ENCODE measurements at places on chromosomes 3 and 15.

DNA sequence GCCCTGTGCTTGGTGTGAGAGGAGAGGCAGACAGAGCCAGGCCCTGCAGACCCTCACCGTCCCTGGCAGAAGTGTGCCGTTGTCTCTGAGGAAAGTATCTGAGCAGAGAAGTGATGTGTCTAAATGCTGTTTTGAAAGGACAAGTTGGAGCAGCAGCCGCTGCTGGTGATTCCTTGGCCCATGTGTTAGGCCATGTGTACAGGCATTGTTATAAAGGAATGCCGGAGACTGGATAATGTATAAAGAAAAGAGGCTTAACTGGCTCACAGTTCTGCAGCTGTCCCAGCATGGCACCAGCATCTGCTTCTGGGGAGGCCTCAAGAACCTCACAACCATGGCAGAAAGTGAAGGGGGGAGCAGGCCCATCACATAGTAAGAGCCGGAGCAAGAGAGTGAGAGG is 334.6 kb upstream of the ATP10A start:
- no peak for DNase-seq

GRCh38 chr15:99249270-99249841 is at the start of gene TTC23:
TSS of gene TTC23 (minus strand) at chr15:99249581. CDS start at chr15:99228712, 20,869 bp downstream.
- no peak for DNase-seq

GRCh38 chr15:62941699-62942098 is 100.8 kb upstream of the TPM1 start:
- no peak for DNase-seq

DNA sequence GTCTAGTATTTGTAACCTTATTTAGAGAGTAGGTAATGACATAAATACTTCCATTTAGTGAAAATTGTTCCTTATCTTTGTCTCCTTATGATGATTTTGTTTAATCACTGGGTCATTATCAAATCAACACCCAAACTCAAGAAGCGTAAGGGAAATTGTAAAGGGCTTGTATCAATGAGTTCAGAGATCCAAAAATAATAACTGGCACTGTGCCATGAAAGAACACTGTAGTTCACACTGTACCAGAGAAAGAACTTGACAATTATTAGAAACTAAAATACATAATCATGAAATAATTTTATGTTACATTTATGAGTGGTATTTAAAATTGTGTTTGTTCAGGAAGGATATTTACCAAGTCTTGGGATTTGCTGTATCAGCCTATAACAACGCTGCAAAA is 895.4 kb downstream of the FHIT start:
- no peak for DNase-seq

DNA sequence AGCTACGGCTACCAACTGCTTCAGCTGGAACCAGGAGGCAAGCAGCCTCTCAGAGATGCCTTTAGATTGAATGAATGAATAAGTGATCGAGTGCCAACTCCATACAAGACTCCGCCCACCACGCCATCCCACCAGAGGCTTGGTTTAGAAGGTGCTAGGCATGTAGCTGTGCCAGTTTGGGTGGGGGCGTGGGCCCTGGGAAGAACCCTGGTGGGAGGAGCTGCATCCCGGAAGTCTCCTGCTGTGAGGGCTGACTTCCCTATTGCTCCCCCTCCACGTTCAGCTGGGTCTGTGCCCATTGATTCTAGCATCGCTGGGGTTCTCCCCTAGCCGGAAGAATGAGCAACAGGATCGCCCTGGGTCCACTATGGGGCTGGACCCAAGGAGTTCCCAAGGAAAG is 20.9 kb downstream of the LINGO1 start:
- DNase-seq: no peak

DNA sequence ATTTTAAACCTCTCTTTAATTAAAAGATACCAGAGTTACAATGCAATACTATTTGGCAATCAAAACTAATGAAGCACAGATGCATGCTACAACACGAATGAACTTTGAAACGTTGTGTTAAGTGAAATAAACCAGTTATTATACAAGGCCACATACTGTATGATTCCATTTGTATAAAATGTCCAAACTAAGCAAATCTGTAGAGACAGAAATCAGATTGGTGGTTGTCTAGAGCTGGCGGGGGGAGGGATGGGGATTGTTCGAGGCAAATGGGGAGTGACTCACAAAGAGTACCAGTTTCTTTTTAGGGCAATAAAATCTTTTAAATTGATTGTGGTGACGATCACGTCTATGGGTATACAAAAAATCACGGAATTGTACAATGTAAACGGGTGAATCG is 677.0 kb downstream of the NTRK3 start:
- DNase-seq: no peak

GRCh38 chr15:32722136-32722535 is 4.3 kb downstream of the GREM1 start:
- DNase-seq: no peak

DNA sequence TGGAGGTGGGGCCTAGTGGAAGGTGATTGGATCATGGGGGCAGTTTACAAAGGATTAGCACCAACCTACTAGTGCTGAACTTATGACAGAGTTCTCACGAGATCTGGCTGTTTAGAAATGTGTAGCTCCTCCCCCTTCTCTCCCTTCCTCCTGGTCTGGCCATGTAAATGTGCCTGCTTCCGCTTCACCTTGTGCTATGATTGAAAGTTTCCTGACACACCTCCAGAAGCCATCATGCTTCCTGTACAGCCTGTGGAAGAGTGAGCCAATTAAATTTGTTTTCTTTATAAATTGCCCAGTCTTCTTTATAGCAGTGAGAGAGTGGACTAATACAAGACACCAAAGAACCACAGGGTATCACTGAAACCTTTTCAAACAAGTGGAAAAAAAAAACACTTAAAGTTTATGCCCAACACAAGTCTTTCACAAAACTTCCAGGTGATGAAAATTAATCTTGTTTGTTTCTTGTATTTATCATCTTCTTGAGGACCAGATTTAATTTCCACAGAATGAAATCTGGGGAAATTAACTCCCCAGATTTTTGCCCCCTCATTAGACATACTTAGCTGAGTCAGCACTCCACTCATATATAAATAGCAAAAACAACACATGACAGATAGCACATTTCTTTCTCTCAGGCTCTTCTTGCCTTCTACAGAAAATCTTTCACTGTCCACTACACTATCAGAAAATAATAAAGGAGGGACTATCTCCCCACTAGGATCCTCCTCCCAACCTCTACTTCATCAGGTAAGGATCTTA is 847.2 kb downstream of the TUSC7 start:
- DNase-seq: no peak

DNA sequence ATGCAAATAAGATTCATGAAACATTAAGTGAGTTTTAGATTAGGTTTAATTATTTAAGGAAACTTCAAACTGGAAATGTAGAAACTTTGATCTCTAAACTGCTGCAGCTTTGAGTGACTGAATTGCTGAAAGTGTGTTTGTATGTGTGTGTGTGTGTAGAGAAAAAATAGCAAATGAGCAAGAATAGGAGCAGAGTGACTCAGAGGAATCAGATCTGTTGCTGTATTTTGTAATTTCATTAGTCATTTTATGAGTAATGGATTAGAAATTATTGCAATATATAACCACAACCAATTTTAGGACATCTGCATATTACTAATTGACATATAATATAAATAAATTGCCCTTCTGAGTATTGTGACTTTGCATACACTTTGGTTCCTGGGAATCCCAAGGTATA is 52.8 kb upstream of the SLC9A9 start:
- DNase-seq: no peak

- no peak for DNase-seq
These were observed 38.6 kb downstream of the PIK3R4 start for GRCh38 chr3:130707902-130708601.

- DNase-seq: no peak
These were observed 136.1 kb downstream of the ADAMTS17 start for GRCh38 chr15:100205549-100206295.

DNA sequence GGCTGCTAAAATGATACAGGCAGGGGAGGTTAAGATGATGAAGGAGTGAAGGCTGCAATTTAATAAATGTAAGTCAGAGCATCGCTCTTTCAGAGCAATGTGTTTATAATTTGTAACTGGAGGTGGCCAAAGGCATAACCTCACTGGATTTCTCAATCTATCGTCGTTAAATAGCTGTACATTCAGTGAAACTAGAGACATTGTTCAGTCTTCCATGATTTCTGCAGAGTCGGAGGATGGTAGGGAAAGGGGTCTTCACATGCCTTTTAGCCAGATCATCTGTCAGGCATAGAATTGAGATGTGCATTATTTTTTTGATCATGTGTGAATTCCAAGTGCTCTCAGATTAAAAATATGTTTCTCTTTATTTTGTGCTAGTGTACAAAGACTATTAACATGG is 315.4 kb downstream of the OXSM start:
- DNase-seq: no peak

- no peak for DNase-seq
These were observed 27.6 kb downstream of the CMC1 start for GRCh38 chr3:28268989-28269388.

- DNase-seq: peak; percentile 62
These were observed 7.9 kb downstream of the HTR3D start for GRCh38 chr3:184039414-184039813.

GRCh38 chr3:99674086-99674789 is 35.8 kb downstream of the COL8A1 start:
- no peak for DNase-seq

DNA sequence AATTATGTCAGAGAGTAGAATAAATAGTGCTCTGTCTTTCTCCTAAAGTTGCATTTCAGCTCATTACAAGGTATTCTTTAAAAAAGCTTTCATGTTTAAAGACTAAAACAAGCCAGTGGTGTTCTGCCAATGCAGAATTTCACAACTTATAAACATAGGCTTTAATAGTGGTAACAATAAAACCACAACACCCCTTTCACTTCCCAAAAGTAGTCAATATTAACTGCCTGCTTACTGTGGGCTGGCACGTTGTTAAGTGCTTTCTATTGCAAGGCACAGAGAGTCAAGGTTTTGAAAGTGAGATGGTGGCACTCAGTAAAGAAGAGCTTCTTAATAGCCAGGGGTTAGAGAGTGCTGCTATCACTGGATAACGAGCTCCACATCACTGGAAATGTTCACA is 8.4 kb upstream of the RTP1 start:
- DNase-seq: no peak

- DNase-seq: no peak
These were observed 961.4 kb downstream of the EPHA3 start for GRCh38 chr3:90068783-90069182.

GRCh38 chr3:177357352-177358090 is 160.2 kb upstream of the TBL1XR1 start:
- no peak for DNase-seq

DNA sequence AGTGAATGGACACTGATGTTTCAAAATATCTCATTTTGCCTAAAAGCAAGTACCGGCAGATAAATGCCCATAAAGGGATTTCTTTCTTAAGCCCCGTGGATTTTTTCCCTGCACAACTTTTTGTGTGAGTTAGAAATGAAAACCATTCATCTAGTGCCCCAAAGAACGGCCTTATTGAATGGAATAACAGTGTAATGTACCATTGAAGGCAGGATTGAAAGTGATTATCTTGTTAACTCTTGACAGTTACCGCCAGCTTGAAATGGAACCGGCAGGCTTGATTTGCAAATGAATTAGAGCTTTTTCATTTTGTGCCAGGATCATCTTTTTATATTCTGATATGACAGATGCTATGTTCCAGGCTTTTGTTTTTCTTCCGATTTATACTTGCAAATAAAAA is 162.2 kb downstream of the RSRC1 start:
- no peak for DNase-seq

DNA sequence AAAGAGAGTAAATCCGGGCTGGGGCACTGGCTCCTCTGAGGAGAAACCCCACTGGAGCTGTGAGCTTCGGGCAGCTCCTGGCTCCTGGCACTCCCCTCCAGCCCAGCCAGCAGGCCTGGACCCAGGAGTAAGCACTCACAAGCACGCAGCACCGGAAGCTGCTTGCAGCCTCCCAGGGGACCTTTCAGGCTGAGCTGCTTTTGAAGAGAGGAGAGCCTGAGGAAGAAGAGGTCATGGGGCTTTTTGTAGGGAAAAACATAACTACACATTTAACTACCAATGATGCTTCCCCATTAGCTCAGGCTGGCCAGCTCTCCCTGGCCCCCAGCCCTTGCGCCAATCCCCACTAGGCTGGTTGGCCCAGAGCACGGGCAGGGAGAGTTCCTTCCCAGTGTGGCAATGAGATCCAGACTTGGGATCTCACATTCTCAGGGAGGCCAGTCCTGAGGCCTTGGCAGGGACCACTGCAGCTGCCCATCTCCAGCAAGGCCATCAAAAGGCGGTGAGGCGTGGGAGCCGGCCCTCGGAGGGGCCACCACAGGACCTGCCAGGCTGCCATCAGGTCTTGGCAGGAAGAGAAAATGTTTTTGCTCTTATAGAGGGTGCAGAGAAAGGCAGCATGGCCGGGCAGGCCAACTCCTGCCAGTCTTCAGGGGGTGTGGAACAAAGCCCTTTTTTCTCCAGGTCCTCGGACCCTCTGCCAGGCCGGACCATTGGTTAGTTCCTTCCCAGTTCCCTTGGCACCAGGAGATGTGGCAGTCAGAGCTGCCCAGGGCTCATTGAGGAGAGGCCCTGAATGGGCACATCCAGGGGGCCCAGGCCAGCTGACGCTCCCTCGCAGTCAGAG is 41.5 kb upstream of the MFGE8 start:
- no peak for DNase-seq

DNA sequence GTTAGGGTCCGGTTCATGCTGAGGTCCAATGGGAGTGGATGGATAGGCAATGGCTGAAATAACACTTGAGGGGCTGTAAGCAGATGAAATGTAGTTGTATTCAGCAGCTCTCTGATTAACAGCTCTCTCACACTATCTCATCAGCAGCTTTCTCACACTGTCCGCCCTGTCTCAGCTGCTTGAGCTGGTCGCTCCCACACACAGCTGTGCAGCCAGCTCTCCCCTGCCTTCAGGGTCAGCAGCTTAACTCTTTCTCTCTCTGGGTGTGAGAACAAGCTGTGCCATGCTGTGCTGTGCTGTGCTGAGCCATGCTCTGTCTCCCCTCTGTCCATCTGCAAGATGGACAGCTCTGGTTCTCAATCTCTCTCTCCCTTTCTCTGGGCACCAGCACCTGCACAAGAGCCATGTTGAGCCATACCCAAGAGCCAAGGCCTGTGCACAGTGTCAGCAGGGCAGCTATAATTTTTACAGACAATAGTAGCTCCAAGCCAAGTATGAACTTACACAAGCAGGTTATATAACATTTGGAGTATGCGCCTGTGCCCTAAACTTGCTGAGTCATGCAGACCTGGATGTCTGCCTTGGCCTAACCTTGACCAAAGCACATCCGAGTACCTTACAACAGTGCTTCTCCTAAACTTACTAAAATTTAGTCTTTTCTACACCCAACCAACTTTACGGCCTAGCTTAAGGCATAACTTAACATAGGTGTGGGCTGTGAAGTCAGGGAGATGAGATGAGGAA is 291.3 kb upstream of the TRIM42 start:
- DNase-seq: no peak

GRCh38 chr3:150255413-150255812 is 152.7 kb upstream of the TSC22D2 start:
- no peak for DNase-seq

GRCh38 chr3:117751651-117752050 is 1042.1 kb downstream of the TUSC7 start:
- no peak for DNase-seq

Measured in D721Med (cell line).